ENCODE measurements at places on chromosomes 13 and 19.
A peak's percentile ranks its signal among the peaks of the same experiment; 100 is the strongest.

- H3K4me1 ChIP-seq = peaks cover 11% of the 10 kb centered on the region
- DNase-seq = no peak
- H3K27ac ChIP-seq = no peak overlapping the region
These were observed 3.0 kb upstream of the SHISA7 start for GRCh38 chr19:55446060-55446459.

- no peak overlapping the region for H3K27ac ChIP-seq
- H3K4me1 ChIP-seq = no peaks in the 10 kb centered on the region
- no peak for DNase-seq
- H3K4me3 ChIP-seq = no peak overlapping the region
- peaks cover 25% of the 10 kb centered on the region for H3K36me3 ChIP-seq
These were observed 22.5 kb downstream of the NKPD1 start for GRCh38 chr19:45138303-45138751.

- H3K27ac ChIP-seq = no peak overlapping the region
- peak; percentile 13 for DNase-seq
- H3K27me3 ChIP-seq = no peaks in the 10 kb centered on the region
- no peaks in the 10 kb centered on the region for H3K4me1 ChIP-seq
These were observed 41.8 kb upstream of the PNMA8B start for GRCh38 chr19:46537136-46538097.

GRCh38 chr13:26653310-26653709 is 95.8 kb downstream of the WASF3 start:
- H3K27ac ChIP-seq = no peak overlapping the region
- H3K4me3 ChIP-seq = no peak overlapping the region
- H3K4me1 ChIP-seq = no peaks in the 10 kb centered on the region
- H3K36me3 ChIP-seq = no peaks in the 10 kb centered on the region
- DNase-seq = no peak
- no peaks in the 10 kb centered on the region for H3K27me3 ChIP-seq

GRCh38 chr19:46840498-46840942 is 10.1 kb downstream of the AP2S1 start:
- no peak overlapping the region for H3K4me3 ChIP-seq
- H3K27me3 ChIP-seq = no peaks in the 10 kb centered on the region
- peak; percentile 17 for DNase-seq

DNA sequence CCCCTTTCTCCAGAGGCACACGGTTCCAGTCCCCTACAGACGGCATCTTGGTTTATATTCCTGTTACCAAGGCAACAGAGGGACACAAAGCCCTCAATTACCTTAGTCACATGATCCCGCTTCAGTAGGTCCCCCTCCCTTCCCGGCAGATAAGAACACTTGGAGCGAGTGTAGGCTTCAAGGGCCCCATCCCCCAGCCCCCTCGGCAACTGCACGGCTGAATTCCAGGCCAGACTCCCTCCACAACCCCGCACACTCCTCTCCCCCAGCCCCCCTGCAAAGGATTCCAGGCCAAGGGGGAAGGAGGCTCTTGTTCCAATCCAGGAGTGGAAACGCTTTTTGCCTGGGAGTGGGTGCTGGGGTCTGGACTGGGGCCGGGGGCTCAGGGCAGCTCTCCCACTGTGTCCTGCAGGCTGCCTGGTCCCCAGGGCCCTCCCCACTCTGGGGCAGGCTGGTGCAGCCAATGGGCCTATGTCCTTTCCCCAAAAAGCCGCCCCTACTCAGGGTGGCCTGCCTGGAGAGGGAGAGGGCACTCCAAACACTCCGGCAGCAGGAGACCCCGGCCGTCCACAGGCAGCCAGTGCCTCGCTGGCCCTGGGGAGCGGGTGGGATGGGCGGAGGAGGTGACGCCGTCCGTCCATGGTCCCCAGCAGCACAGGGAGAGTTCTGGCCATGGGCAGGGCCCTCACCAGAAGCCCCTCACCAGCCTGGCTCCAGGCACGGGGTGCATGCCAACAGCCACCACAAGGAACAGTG is 62.6 kb downstream of the MLLT1 start:
- no peaks in the 10 kb centered on the region for H3K4me1 ChIP-seq
- peaks cover 40% of the 10 kb centered on the region for H3K36me3 ChIP-seq
- DNase-seq = no peak
- no peak overlapping the region for H3K27ac ChIP-seq
- H3K27me3 ChIP-seq = no peaks in the 10 kb centered on the region

- no peaks in the 10 kb centered on the region for H3K36me3 ChIP-seq
- no peak overlapping the region for H3K4me3 ChIP-seq
- H3K27me3 ChIP-seq = peaks cover 10% of the 10 kb centered on the region
- no peak for DNase-seq
- H3K4me1 ChIP-seq = no peaks in the 10 kb centered on the region
These were observed 4.4 kb upstream of the SIGLEC8 start for GRCh38 chr19:51462681-51463080.

- no peak overlapping the region for H3K27ac ChIP-seq
- DNase-seq = no peak
- no peaks in the 10 kb centered on the region for H3K36me3 ChIP-seq
- no peaks in the 10 kb centered on the region for H3K27me3 ChIP-seq
- no peaks in the 10 kb centered on the region for H3K4me1 ChIP-seq
- no peak overlapping the region for H3K4me3 ChIP-seq
These were observed 135.3 kb upstream of the MIR17HG start for GRCh38 chr13:91212231-91212630.

DNA sequence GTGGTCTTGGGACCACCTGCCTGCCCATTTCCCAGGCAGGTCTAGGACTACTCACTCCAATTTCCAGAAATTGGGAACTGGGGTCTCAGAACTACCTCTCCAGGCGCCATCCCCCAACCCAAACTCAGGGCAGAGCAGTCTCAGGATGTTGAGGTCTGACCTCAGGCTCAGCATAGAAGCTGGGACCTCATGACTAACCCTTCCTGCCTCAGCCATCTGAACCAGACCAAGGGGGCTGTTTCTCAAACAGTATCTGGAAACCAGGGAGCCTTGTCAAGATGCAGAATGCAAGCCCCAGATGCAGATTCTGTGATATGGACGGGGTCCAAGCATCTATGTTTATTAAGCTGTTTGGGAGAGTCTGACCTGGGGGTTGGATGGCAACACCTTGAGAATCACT is 1.3 kb downstream of the FBXW9 start:
- H3K4me3 ChIP-seq = no peak overlapping the region
- H3K27ac ChIP-seq = no peak overlapping the region
- H3K27me3 ChIP-seq = no peaks in the 10 kb centered on the region
- no peaks in the 10 kb centered on the region for H3K36me3 ChIP-seq
- no peak for DNase-seq
- peaks cover 11% of the 10 kb centered on the region for H3K4me1 ChIP-seq

- DNase-seq = peak; percentile 20
- H3K27ac ChIP-seq = no peak overlapping the region
- H3K4me3 ChIP-seq = peak overlapping the region; percentile 15
- H3K36me3 ChIP-seq = peaks cover 9% of the 10 kb centered on the region
These were observed 32.2 kb downstream of the ZNF136 start for GRCh38 chr19:12194827-12195731.

DNA sequence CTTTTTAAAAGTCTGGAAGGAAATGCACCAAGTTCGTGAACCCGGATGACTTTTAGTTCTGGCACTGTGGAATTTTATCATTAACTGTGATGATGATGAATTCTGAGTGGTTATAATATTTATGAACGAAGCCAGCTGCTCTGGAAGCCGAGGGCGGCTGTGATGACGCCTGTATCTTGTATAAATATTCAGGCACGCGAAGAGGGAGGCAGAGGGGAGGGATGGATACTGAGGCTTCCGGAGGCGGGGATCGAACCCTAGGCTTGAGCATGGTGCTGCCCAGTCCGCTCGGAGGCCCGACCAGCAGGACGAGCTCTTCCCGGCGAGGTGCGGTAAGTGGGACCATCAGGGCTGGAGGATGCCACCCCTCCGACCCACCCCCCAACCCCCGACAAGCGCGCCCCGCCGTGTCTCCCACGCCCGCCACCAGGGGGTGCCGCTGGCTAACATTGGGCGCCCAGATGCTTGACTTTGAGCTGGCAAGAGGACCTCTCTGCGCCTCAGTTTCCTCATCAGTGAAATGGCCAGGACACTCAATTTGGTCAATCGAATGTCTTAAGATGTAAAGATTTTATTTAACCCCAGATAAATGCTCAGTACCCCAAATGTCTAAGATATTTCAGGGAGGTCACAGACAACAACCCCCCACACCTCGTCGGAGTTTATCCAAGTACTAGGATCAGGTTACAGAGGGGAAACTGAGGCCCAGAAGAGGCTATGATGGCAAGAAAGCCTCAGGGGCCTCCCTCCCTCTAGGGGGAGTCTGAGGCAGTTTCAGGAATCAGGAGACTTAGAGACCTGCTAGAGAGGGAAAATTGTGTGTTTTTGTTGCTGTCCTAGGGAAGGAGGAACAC is 4.5 kb upstream of the RAB3A start:
- DNase-seq = no peak
- no peaks in the 10 kb centered on the region for H3K27me3 ChIP-seq
- no peaks in the 10 kb centered on the region for H3K36me3 ChIP-seq
- H3K4me3 ChIP-seq = no peak overlapping the region
- peaks cover 12% of the 10 kb centered on the region for H3K4me1 ChIP-seq

DNA sequence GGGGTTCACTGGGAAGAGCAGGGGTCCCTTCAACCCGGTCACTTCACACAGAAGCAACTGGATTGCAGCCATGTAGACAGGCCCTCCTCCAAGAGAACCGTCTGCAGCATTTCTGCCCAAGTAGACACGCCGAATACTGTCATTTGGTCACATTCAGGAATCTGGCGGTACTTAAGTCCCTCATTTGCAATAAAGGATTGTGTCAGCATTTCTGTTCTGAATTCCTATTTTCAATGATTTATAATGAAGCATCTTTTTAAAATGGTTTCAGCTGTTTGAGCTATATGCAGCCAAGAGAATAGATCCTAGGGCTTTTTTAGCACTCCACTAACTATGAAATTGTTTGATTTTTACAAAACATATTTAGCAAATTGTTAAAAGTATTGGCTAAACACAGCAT is 143.5 kb upstream of the SOX1 start:
- H3K27me3 ChIP-seq = no peaks in the 10 kb centered on the region
- no peak overlapping the region for H3K4me3 ChIP-seq
- no peaks in the 10 kb centered on the region for H3K4me1 ChIP-seq
- H3K27ac ChIP-seq = no peak overlapping the region
- no peaks in the 10 kb centered on the region for H3K36me3 ChIP-seq
- DNase-seq = no peak

- no peak for DNase-seq
- no peak overlapping the region for H3K27ac ChIP-seq
- peaks cover 7% of the 10 kb centered on the region for H3K4me1 ChIP-seq
- no peaks in the 10 kb centered on the region for H3K27me3 ChIP-seq
These were observed 4.3 kb upstream of the ZNF497 start for GRCh38 chr19:58366585-58367430.

DNA sequence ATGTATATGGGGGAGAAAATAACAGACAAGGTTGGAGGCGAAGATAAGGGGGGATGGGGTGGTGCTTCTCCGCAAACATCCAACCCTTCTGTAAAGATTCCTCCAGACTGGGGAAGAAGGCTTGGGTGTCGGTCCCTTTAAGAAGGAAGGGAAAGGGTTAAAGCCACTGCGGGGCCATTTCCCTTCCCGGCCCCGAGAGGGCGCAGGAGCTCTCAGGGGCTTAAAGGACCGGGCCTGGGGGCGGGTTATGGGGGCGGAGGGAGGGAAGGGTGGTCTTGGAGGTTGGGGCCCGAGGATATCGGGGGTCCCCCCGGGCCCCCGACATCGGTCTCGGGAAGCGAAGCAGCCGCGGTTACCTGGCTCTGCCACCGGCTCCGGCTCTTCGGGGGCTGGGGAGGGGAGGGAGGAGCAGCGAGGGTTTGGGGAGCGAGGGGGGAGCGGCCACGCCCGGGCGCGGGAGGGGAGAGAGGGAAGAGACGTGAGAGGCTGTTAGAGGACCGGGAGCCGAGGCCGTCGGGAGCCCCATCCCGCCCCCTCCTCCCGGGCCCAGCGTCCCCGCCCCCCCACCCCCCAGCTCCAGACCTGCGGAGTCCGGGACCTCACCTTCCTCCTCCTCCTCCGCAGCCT is 2.8 kb downstream of the TNNT1 start:
- no peak overlapping the region for H3K27ac ChIP-seq
- DNase-seq = no peak
- peaks cover 38% of the 10 kb centered on the region for H3K27me3 ChIP-seq
- H3K4me1 ChIP-seq = peaks cover 8% of the 10 kb centered on the region

- DNase-seq = no peak
- H3K36me3 ChIP-seq = no peaks in the 10 kb centered on the region
- H3K27ac ChIP-seq = no peak overlapping the region
- no peak overlapping the region for H3K4me3 ChIP-seq
These were observed 369.4 kb downstream of the LIG4 start for GRCh38 chr13:107845911-107846310.

GRCh38 chr13:93318534-93319254 is 92.1 kb downstream of the GPC6 start:
- H3K36me3 ChIP-seq = no peaks in the 10 kb centered on the region
- H3K4me1 ChIP-seq = no peaks in the 10 kb centered on the region
- H3K4me3 ChIP-seq = no peak overlapping the region
- DNase-seq = no peak
- H3K27me3 ChIP-seq = no peaks in the 10 kb centered on the region

GRCh38 chr19:342801-343421 is 1.7 kb downstream of the MIER2 start:
- H3K4me1 ChIP-seq = peaks cover 22% of the 10 kb centered on the region
- H3K27ac ChIP-seq = no peak overlapping the region
- DNase-seq = no peak
- H3K36me3 ChIP-seq = peaks cover 8% of the 10 kb centered on the region

DNA sequence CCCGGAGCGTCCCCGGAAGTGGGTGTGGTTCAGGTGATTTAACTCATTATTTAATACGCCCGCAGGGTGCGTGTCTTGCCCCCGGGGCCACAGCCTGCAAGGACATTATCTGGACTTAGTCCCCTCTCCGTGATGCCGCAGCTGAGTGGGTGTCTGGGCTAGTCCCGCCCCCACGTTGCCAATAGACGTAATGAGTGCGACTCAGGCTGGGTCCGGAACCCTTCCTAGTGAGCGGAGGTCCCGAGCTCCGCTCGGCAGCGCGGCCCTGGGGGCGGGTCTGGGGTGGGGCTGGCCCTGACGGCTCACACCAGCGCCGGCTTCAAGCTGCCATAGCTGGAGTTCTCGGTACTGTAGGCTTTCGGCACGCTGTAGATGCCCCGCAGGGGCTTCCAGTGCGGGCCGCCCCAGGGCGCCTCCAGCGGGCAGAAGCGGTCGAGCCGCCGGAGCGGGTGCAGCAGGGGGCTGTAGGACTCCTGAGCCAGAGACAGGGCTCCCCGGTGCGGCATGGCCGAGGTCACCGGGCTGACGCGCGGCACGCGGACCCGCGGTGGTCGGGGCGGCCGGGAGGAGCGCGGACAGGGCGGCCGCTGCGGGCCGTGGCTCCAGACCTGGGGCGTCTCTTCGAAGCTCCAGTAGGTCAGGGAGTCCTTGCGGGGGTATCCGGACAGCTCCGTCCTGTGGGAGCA is 918 bp upstream of the LHB start:
- H3K4me3 ChIP-seq = peak overlapping the region; percentile 66
- H3K27ac ChIP-seq = peak overlapping the region; percentile 48
- peak; percentile 49 for DNase-seq
- no peaks in the 10 kb centered on the region for H3K27me3 ChIP-seq

GRCh38 chr13:103238441-103238840 is 172.2 kb upstream of the SLC10A2 start:
- H3K36me3 ChIP-seq = no peaks in the 10 kb centered on the region
- H3K4me1 ChIP-seq = no peaks in the 10 kb centered on the region
- no peak overlapping the region for H3K4me3 ChIP-seq
- H3K27ac ChIP-seq = no peak overlapping the region
- no peaks in the 10 kb centered on the region for H3K27me3 ChIP-seq
- no peak for DNase-seq

GRCh38 chr19:51138549-51138979 is 3.5 kb upstream of the SIGLEC7 start:
- H3K4me1 ChIP-seq = no peaks in the 10 kb centered on the region
- no peak for DNase-seq
- H3K27ac ChIP-seq = no peak overlapping the region
- no peak overlapping the region for H3K4me3 ChIP-seq
- H3K27me3 ChIP-seq = no peaks in the 10 kb centered on the region

- no peak overlapping the region for H3K27ac ChIP-seq
- no peak for DNase-seq
- H3K27me3 ChIP-seq = no peaks in the 10 kb centered on the region
- H3K36me3 ChIP-seq = no peaks in the 10 kb centered on the region
These were observed 8.0 kb upstream of the SMARCA4 start for GRCh38 chr19:10952809-10953208.
